Stimulated activated CD4-positive, alpha-beta T cell treated with anti-CD3 and anti-CD28 coated beads, Interleukin-4, amount 100 ng/mL, for 48 hours (primary cell): ENCODE measurements at places on chromosomes 5 and 9.

DNA sequence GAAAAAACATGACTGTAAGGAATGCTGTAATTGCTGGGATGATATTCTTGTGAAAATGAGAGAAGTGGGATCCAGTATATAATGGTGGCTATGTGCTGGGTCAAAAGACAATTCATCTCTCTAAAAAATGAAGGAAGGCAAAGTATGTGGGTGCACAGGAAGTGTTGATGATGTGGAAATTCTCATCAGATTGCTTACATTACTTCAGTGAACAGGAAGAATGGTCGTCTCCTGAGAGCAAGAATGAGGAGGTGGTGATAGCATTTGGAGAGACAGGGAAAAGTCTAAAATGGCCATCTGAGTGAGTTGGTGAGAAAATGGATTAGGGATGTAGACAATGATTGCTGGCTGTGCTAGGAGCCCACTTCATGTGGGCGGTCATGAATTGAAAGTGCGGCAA lies 253.5 kb upstream of the NREP start:
- no peak for DNase-seq

GRCh38 chr9:125343518-125344275 lies 82.1 kb downstream of the GAPVD1 start:
- no peak for DNase-seq

- DNase-seq, result no peak
Observed at GRCh38 chr5:36704131-36704530, 97.7 kb downstream of the SLC1A3 start.

DNA sequence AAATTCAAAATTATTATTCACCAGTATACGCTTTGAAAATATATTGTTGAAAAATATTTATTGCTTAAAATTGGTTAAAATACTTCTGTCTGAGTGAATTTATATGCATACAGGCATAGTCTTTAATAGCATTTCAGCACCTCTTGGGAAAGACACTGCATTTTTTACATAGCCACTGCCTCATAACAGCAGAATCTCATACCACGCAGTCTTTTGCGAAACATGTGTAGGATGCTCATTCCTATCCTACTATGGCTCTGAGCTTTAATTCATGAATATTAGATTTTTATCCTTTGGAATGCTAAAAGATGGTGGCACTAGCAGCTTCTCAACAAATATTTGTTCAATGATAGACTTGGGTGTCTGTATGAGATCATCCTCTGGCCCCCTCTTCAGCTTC lies 94.0 kb upstream of the SH3GL2 start:
- no peak for DNase-seq

DNA sequence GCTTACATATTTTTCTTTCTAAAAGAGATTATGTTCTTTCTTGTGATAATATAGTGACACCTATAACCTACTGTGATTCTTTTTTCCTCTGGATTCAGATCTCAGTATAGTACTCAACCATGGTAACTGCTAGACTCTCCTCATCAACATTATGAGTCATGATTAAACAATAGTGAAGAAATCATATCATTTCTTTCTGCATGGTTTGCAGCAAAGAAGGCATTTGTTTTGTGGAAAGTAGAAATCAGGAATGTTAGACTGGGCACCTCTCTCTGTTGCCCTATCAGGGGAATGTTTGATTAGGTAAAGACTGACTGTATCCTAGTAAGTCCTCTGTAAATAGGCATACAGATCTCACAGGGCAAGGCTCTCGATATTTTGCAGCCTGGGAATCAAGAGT lies 25.6 kb upstream of the SMC2 start:
- no peak for DNase-seq

- peak; percentile 46 for DNase-seq
Observed at GRCh38 chr5:96794757-96795156, 13.0 kb downstream of the ERAP1 start.
